NCI-H345 (cell line): ENCODE measurements at places on chromosomes 5 and 9.

- DNase-seq, result no peak
Measured at GRCh38 chr9:121483049-121483448, 16.6 kb downstream of the GGTA1 start.

- DNase-seq, result no peak
Measured at GRCh38 chr5:33558489-33558888, 117.7 kb downstream of the TARS1 start.

DNA sequence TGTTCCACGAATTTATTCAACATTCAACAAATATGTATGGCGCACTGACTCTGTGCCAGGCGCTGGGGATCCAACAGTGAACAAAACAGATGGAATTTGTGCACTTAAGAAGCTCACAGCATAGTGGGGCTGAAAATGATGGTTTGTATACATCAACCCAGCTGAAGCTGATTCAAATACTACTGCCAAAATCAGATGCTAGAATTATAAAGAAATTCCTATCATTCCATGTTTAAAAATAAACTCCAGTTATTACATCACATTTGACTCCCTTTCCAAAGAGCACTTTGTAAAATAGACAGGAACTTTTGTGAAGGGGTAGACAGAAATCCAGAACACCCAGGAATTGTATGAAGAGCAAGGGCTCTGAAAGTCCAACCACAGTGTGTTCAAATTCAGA is 54.1 kb downstream of the ZNF608 start:
- DNase-seq, result no peak

DNA sequence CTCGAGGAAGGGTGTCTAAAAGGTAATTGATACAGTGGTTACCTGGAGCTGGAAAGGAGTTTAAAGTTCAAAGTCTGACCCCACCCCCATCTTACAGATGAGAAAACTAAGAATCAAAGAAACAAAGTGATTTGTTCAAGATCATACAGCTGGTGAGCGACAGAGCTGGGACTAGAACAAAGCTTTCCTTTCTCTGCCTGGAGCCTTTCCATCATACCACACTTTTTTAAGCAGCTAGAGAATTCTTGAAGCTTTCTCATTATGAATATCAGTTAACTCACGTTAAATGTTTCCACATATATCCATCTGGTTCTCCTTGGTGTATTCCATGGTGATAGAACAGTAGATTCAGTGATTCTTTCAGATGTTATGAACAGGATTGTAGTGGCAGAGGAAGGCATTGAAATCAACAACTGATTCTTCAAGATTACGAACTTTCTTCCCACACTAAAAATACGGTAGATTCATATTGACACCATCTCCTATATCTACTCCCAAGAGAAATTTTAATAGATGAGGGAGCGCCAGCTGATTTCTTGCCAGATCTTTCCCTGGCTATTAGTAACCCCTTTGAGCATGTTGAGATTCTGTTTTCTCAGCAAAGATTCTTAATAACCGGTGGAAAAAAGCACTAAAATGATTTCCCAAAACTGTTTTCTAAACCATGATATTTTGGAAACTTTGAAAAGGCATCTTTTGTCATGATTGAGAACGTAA is 233.7 kb downstream of the ADAMTSL1 start:
- DNase-seq, result no peak

DNA sequence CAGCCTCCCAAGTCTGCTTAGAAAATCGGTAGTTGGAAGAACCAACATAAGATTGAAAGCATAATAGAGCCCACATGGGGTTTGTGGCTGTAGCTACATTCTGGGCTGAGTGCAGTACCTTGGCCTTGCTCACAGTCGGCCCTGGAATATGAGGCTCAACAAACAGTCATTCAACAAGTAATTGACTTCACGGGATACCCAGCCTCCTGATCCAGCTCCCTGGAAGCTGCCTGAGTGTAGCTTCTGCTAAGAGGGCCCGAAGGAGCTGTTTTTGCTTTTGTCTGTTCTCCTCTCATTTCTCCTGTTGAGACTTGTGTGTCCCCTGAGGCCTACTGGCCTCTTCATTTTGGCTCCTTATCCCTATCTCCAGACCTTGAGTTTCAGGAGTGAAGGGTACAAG is 170.7 kb downstream of the HSPA4 start:
- DNase-seq, result no peak

- no peak for DNase-seq
Measured at GRCh38 chr9:117278471-117279035, 136.3 kb downstream of the ASTN2 start.

- peak; percentile 2 for DNase-seq
Measured at GRCh38 chr5:35458824-35459207, 158.8 kb upstream of the SPEF2 start.

GRCh38 chr9:116271340-116271739 is 117.7 kb downstream of the PAPPA start:
- DNase-seq, result no peak

DNA sequence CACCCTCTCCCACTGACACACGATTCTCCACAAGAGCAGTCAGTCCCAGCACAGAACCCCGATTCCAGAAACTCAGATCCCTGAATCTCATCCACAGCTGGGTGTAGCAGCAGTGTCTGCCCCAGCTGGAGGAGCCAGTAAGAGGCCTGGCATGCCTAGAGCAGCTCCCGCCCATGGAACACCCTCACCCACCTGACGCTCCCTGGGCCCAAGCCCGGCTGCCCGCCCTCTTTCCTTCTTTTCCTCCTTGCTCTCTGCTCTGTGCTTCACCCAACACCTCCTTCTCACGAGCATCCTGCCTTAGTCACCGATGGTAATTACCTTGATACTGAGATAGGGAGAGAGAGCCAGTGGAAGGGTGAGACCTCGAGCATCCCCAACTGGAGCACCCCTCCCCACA is 8.7 kb downstream of the PCDH1 start:
- no peak for DNase-seq

- DNase-seq, result no peak
Measured at GRCh38 chr9:72326641-72327040, 38.4 kb downstream of the ZFAND5 start.

- DNase-seq, result no peak
Measured at GRCh38 chr9:132210472-132211145, 48.8 kb downstream of the NTNG2 start.

GRCh38 chr9:126070058-126070655 is 256.5 kb upstream of the MVB12B start:
- no peak for DNase-seq

GRCh38 chr9:127340721-127341120 is 56.2 kb upstream of the SLC2A8 start:
- no peak for DNase-seq

DNA sequence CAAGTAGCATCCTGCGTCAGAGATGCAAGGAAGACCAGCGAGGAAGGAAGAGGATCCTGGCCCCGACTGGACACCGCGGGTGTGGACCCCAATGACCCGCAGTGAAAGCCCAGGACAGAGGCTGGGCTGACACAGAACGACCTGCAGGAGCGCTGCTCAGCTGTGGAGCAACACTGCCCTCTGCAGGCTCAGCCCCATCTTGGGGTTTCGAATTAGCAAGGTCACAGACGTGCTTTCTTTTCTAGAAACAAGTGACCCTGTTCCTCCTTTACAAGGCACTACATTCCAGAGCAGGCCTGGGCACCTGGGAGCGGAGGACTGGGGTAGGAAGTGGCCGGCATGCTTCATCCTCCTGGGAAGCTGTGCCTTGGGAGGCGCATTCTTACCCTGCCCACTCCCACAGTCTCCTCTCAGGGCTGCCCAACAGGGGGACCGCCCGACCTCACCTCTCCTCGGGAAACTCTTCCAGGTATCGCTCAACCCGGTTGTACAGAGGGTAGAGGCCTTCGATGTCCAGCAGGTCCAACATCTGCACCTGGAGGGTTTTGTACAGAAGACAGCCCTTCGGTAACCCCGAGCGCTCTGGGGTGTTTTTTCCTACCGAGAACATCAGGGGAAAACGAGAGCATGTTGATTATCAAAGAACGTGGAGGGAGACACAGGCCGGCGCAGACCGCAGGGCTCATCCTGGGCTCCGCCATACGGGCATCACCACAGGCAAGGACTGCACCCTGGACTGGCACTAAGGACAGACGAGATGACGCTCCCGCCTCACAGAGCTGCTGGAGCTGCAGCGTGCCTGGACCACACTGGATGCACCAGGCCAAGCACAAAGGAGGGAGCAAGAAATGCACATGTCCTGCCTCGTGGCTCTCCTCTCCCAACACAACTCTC is 35.0 kb downstream of the IPPK start:
- peak; percentile 7 for DNase-seq

GRCh38 chr5:166977911-166978422 is 1313.5 kb upstream of the WWC1 start:
- DNase-seq, result no peak

DNA sequence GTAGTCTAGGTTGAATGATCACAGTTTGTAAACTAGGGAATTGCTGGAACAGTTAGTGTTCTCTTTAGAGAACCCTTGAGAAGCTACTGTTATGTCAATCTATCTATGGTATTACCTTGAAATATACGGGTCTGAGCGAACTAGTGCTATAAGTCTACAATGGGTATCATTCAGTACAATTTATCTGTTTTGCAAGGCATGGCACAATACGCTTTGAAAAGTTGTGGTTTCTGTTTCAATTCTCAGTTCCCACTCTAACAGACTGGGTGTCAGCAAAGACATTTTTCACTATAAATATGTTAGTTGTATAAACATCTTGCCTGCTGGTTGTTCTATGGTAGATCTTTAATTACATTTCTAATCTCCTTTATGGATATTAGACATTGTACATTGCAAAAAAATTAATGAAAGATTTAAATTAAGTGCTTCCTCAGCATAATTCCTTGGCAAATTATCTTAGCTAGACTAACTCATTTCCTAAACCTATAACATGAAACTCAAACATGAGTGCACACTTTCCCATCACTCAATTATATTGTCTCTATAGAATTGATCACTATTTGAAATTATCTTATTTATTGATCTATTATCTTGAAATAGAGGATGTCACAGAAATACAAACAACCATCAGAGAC is 24.9 kb upstream of the SLCO6A1 start:
- no peak for DNase-seq

DNA sequence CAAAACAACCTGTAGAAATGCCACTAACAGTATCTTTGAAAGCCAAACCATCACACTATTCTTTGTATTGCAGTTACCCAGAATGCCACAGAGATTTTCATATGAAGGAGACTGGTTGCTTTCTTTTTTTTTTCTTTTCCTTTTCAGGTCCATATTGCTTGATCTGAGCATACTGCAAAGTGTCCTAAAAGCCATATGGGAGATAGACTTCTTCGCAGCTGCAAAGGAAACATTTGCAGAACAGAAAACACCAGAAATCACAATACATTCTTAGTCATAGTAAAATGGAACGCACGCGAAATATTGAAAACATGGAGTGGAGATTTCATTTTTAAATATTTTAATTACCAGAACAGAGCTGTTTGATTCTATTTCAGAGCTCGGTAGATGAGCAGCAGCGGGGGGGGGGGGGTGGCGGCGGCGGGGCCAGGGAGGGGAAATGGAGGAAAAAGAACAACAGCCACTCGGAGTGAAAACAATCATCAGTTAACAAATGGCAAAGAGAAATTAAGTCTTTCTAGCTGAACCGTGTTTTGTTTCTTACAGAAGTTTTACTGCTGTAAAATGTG is 284.1 kb downstream of the NFIB start:
- no peak for DNase-seq

DNA sequence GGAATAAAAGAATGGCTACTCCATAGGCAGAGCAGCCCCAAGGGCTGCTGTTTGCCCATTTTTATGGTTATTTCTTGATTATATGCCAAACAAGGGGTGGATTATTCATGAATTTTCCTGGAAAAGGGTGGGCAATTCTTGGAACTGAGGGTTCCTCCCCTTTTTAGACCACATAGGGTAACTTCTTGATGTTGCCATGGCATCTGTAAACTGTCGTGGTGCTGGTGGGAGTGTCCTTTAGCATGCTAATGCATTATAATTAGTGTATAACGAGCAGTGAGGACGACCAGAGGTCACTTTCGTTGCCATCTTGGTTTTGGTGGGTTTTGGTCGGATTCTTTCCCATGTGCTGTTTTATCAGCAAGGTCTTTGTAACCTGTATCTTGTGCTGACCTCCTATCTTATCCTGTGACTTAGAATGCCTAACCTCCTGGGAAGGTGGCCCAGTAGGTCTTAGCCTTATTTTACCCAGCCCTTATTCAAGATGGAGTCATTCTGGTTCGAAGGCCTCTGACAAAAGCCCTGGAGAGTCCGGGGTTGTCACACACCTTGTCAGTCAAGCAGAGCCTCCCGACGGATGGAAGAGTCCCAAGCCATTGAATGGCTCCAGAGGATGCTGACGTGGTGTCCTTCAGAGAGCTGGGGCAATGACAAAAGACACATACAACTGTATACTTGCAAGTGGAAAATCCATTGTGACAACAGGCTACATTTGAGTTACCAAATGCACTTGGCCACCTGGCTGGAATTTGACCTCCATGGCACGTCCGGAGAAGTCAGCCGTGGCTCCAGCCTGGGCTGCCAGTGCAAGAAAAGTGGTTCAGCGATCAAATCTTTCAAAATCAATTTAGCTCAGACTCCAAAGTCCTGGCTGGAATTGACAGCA is 67.1 kb upstream of the CLINT1 start:
- DNase-seq, result no peak

GRCh38 chr5:34501840-34502239 is 154.3 kb upstream of the RAI14 start:
- DNase-seq, result no peak

DNA sequence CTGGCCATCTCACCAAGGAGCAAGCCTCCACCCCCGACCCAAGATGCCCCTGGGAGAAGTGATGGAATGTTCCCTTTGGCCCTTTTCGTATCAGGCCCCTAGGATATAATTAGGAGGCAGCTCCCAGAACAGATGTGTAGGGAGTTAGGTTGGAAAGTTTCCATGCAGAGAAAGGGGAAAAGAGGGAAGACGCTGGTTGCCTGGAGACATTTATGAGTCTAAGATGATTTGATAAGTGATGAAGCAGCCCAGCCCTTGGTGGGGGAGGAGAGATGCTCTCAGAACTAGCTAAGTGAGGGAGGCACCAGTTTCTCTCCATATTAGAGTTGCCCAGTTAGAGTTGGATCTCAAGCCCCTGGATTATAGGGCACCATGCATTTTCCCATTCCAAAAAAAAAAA is 137.5 kb downstream of the GNA14 start:
- DNase-seq, result no peak

- no peak for DNase-seq
Measured at GRCh38 chr5:137114529-137114928, 384.6 kb downstream of the SPOCK1 start.

GRCh38 chr5:77937015-77937908 is 161.1 kb upstream of the TBCA start:
- no peak for DNase-seq

- peak; percentile 24 for DNase-seq
Measured at GRCh38 chr5:155522540-155522939, 509.0 kb downstream of the KIF4B start.

- DNase-seq, result peak; percentile 33
Measured at GRCh38 chr5:41869151-41869723, 988 bp downstream of the OXCT1 start.

DNA sequence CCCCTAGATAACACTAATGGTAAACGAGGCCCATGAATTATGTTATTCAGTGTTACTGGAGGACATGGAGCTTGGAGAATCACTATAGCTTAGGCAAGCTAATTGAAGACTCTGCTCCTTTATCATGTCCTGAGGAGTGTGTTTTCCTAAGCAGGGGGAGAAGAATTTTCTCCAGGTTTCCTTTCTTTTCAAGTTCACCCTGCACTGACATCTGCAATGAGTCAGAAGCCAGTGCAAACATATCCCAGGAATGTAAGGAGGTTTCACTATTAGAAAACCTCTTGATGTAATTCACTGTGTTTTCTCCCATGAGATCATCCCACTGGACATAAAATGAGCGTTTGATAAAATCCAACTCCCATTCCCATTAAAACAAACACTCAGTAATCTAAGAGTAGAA is 75.6 kb downstream of the DMRT2 start:
- DNase-seq, result no peak

- no peak for DNase-seq
Measured at GRCh38 chr9:37954581-37954981, 50.7 kb upstream of the SLC25A51 start.

GRCh38 chr9:91864380-91864779 is 85.6 kb downstream of the ROR2 start:
- no peak for DNase-seq
